ENCODE measurements at places on chromosomes 4 and X.

- DNase-seq: no peak
These were observed 21.9 kb downstream of the TKTL1 start for GRCh38 chrX:154317391-154317995.

- no peak for DNase-seq
These were observed 394.8 kb downstream of the CFAP47 start for GRCh38 chrX:36314303-36314702.

DNA sequence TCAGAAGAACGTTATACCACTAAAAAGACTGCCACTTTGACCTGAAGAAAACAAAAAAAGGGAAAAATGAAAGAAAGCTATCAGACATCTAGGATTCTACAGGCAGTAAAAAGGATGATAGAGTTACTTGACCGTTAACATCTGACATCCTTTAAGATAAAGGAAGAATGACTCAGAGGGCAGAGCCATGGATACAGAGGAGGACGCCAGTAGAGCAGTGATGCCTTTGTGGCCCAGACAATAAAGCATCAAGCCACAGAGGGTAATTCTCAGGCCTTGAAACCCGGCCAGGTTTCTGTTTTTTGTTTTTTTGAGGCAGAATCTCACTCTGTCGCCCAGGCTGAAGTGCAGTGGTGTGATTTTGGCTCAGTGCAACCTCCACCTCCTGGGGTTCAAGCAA is 9.5 kb upstream of the BEX1 start:
- no peak for DNase-seq

DNA sequence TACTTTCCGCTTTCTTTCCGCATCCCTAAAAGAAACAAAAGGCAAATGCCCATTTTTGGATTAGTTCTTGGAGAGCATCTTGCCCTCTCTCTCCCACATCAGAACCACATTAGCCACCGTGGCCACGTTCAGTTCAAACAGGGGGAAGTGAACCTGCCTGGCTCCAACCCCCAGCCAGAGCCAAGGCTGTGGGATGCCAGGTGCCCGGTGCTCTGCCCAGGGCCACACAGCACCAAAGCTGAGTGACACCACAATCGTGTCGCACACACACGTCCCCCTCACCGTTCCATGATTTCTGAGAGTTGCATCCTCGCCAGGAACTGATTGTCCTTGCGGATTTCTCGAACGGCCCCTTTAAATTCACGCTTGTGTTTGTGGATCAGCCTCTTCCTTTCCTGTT is 24.3 kb downstream of the NOP14 start:
- DNase-seq: peak; percentile 11
